Kidney epithelial cell (primary cell): ENCODE measurements at places on chromosomes 5 and 9.

DNA sequence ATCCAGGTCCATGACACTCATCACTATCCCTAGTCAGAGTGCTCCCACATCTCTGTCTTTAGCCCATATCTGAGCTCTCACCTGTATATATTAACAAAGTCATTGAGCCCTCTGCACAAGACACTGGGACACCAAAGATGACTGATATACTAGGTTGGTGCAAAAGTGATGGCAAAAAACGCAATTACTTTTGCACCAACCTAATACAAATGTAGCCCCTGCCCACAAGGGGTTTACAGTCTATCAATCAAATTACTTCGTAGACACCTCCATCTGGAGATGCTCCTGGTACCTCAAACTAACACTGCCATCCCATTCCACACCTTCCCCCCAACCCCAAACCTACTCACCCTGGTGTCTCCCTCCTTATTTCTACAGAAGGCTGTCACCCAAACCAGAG is 194.1 kb downstream of the MCTP1 start:
- no peak for DNase-seq

- no peak for DNase-seq
Measured at GRCh38 chr9:5696884-5697283, 68.0 kb downstream of the RIC1 start.

- DNase-seq, result peak; percentile 2
Measured at GRCh38 chr5:95327211-95327610, 42.3 kb upstream of the MCTP1 start.

DNA sequence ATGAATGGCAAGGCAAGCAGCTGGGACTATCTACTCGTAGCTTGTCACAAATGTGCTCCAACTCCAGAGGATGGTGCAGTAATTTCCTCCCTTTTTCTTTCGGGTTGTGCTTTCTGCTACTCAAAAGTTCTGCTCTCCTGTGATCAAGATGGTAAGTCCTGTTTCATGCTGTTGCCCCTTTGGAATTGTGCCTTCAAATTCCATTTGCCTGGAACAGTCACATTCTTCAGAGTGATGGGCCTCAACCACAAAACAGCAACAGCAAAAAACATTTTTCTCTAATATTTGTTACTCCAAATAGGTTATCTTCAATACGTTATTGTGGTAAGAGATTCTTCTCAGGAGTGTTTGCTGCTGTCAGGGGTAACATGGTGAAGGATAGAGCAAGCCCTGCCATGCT is 209.3 kb downstream of the PALM2AKAP2 start:
- no peak for DNase-seq

DNA sequence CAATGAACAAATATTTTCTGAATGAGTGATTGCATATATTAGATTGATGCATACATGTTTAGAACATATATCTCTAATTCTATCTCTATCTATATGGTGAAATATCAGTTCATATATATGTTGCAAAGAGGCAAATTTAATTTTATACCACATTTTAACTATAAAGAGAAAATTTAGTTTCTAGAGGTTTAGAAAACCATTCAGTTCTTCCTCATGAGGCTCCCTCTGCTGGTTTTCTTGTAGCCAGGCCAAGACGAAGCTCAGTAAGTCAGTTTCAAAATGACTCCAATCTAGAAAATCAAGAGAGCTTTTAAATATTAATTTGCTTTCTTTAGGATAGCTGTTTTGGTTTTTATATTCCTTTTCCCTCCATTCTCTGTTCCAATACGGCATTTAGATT is 312.1 kb downstream of the TMEM232 start:
- no peak for DNase-seq
